ENCODE measurements at places on chromosomes 5 and 9.

GRCh38 chr9:107211284-107211923 is 71.7 kb upstream of the RAD23B start:
- DNase-seq, result no peak

DNA sequence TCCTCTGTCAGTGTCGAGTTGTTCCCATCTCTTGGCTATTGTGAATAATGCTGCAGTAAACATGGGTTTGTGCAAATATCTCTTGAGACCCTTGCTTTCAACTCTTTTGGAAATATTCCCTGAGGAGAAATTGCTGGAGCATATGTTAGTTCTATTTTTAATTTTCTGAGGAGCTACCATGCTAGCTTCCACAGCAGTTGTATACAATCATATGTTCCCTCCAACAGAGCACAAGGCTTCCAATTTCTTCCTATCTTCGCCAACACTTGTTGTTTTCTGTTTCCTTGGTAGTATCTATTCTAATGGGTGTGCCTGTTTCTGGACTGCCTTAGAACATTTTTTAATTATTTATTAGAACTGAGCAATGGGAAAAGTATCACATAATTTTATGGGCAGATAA is 23.6 kb upstream of the SHB start:
- DNase-seq, result no peak

GRCh38 chr9:126613651-126614050 is at the start of gene LMX1B:
Gene LMX1B (plus strand): TSS chr9:126613928. CDS start chr9:126614450, 522 bp downstream.
- DNase-seq, result peak; percentile 81

DNA sequence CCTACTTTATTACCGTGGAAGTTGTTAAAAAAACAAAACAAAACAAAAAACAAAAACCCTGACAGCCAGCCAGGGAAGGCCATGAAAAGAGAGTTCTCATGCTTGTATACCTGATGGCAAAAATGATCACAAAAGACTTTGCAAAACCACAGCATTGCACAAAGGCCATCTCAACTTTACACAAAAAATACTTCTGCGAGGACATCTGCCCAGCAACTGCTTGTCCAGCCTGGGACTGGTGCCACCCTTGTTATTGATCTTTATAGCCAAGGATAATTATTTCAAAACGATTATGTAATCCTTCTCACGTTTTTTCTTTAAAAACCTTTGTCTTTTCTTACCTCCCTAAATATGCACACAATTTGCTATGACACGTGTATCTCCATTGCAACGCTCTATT is 42.2 kb upstream of the SLC28A3 start:
- no peak for DNase-seq

- DNase-seq, result no peak
Measured at GRCh38 chr5:150377964-150378694, 20.6 kb downstream of the TCOF1 start.

- no peak for DNase-seq
Measured at GRCh38 chr9:89153232-89154017, 25.2 kb downstream of the SHC3 start.

GRCh38 chr9:117644932-117645636 is 59.1 kb upstream of the TLR4 start:
- DNase-seq, result no peak

- DNase-seq, result no peak
Measured at GRCh38 chr9:38026021-38026809, 42.8 kb downstream of the SHB start.

DNA sequence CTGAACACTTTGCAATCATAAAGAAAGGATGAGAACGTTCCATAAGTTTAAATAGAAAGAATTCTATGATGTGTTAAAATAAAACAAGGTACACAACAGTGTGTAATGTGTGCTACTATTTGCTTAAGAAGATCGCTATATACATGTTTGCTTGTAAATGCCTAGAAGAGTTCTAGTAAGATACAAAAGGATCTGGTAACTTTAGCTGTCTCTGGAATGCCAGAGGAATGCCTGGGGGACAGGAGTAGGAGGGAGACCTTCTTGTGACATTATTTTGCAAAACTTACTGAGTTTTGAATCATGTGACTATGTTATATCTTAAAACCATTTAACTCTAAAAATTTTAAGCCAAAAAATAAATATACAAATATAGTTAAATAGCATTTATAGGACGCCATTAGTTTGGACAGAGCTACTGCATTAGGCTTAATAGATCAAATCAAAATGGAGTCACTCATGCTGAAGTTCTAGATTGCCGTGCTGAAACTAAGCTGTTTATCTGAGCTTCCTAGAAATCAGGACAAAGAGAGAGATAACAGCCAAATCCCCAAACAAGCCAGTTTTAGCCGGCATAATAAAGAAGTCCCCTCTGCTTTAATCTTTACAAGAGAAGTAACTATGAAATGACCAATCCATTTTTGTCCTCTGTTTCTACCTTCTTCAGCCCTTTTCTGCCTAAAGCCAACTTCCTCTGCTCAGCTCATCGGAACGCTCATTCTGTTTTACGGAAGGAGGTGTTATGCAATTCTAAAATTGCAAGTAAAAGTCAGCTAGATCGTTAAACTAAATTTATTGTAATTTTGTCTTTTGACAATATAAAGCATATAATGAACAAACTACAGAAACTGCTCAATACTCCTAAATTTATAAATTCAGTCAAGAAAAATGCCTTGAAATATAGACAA is 44.8 kb downstream of the LIX1 start:
- no peak for DNase-seq

- DNase-seq, result no peak
Measured at GRCh38 chr5:167406513-167406912, 884.9 kb upstream of the WWC1 start.

GRCh38 chr5:34804913-34805312 is 34.1 kb upstream of the TTC23L start:
- no peak for DNase-seq

- DNase-seq, result no peak
Measured at GRCh38 chr9:7375013-7375511, 424.5 kb downstream of the DMAC1 start.

DNA sequence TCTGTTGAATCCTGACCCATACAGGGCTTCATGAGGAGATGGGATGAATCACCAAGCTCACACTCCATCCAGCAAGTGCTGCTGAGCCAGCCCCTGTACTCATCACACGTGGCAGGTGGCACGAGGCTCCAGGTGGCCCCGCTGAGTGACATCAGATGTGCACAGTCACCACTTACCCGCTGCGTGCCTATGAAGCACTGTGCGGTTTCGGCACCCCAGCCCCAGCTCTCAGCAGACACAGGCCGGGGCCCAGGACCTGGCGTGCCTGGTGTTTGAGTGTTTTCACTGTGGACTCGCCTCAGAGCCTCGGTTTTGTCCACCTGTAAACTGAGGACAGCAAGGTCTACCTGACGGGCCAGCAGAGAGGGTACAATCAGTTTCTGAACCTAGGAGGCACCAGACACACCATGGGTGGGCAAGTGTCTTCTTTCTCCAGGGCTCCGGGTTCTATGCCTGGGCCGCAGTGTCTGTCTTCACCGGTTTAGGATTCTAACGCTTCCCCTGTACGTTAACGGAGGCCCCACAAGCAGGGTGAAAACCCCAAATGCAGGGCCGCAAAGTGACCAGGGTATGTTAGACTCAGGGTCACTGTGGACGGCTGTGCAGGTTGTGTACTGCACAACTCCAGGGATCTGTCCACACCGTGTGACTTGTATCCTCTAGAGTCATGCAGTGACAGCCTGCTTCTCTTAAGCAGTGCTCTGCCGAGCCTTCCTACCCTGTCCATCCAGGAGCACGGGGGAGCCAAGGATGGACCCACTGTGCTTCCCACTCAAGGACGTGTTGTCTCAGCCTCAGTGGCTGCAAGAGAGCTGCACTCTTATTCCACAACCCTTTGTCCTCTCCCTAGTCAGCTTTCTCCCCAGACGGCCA is 44.3 kb upstream of the COL5A1 start:
- no peak for DNase-seq

DNA sequence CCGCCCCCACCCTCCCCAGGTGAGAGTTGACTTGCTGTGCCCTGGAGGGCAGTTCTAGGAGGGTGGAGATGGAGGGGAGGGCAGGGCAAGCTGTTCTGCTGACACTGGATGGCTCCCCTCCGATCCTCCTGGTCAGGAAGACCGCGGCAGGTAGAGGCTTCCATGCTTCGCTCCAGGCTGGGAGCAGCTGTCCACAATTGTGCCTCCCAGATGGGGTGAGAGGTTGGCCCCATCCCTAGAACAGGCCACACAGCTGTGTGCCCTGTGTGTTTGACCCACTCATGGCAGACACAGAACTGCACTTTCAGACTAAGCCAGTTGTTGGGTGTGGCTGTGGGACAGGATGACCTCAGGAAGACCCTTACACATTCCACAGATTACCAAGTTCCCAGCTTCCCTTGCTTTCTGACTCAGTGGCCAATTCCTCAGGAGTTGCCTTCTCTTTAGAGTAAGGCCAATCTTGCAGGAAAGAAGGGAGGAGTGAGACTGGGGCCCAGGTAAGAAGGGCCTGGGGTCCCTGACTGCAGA is 72.1 kb upstream of the HSPA9 start:
- no peak for DNase-seq

GRCh38 chr5:43227655-43228054 is 35.6 kb downstream of the NIM1K start:
- DNase-seq, result peak; percentile 44

DNA sequence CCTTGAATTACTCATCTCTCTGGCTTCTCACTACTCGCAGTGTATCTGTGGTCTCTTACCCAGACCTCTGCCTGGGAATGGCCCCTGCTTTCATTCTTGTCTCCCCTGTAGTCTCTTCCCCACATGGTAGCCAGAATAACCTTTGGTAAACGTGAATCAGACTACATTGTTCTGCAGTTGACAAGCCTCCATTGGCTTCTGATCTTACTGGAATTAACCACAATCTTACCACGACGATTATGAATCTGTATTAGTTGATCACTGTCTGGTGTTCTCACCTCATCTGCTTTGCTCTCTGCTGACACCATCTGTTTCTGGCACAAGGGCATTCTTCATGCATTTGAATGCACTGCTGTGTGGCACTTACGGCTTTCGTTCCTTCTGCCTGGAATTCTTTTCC is 781.2 kb downstream of the MTRR start:
- DNase-seq, result no peak

- no peak for DNase-seq
Measured at GRCh38 chr9:124218438-124218982, 39.2 kb upstream of the NEK6 start.

- DNase-seq, result no peak
Measured at GRCh38 chr5:113804264-113804663, 290.8 kb downstream of the YTHDC2 start.

GRCh38 chr5:57007344-57007743 is 55.4 kb upstream of the MIER3 start:
- DNase-seq, result no peak

GRCh38 chr9:34501372-34501771 is 21.4 kb downstream of the ENHO start:
- no peak for DNase-seq

- no peak for DNase-seq
Measured at GRCh38 chr5:73981704-73982103, 355.7 kb downstream of the ARHGEF28 start.

- no peak for DNase-seq
Measured at GRCh38 chr9:135973277-135974219, 12.4 kb upstream of the UBAC1 start.

DNA sequence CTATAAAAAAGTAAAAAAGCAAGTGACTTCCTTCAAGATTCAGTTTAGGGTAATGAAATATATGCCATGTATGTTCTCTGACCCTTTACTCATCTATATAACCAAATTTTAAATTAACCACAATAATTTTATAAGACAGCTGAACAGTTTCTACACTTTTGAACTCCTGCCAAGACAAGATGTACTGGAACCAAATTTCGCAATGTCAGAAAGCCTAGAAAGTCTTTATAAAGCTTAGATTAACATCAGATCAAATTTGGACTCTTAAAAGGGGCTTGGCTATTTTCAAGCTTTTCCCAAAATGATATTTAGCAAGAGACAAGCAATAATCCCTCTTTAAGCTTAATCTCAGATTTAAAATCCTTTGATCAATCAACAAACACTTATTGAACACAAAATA is 362.6 kb downstream of the PTPRD start:
- DNase-seq, result no peak

GRCh38 chr9:133683586-133684120 is 47.5 kb downstream of the DBH start:
- DNase-seq, result no peak

- DNase-seq, result no peak
Measured at GRCh38 chr9:70962761-70963440, 158.5 kb downstream of the TRPM3 start.

DNA sequence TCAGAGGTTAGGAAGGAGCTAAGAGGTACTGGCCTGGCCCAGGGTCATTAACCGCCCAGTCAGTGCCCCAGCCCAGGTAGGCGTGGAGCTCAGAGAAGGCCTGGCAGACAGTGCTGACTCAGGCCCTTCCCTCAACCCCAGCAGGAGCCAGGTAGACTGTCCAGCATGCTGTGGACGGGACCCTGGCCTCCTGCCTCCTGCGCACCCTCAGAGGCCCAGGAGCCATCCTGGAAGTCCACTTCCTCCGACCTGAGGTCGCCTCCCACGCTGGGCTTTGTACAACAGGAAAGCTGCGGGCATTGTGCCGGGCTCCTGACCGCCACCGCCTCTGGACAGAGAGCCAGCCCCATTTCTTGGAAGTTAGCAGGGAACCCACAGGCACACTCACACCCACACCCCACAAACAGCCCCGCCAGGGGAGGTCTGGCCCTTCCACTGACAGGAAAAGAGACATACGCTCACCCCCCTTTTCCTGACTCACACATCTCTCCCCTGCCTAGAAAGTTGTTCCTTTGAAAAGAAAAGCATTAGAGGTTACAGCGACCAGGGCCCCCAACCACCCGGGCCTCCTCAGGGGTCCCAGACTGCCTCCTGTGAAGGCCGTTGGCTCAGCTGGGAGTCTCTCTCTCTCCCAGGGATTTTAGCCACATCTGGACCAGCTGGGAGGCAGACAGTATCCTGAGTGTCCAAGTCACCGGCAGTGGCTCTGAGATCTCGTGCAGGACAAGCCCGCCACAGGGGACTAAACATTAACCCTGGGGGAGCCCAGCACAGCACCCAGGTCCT is 7.7 kb downstream of the RALGDS start:
- DNase-seq, result no peak

- DNase-seq, result no peak
Measured at GRCh38 chr5:3030511-3031165, 279.2 kb upstream of the IRX2 start.

- peak; percentile 29 for DNase-seq
Measured at GRCh38 chr9:5186416-5187169, 1.2 kb upstream of the INSL6 start.

- DNase-seq, result no peak
Measured at GRCh38 chr9:90821697-90822096, 20.1 kb downstream of the SYK start.

GRCh38 chr9:113545068-113545467 is 81.5 kb downstream of the RGS3 start:
- DNase-seq, result no peak

- no peak for DNase-seq
Measured at GRCh38 chr9:70121818-70122436, 78.3 kb downstream of the MAMDC2 start.

DNA sequence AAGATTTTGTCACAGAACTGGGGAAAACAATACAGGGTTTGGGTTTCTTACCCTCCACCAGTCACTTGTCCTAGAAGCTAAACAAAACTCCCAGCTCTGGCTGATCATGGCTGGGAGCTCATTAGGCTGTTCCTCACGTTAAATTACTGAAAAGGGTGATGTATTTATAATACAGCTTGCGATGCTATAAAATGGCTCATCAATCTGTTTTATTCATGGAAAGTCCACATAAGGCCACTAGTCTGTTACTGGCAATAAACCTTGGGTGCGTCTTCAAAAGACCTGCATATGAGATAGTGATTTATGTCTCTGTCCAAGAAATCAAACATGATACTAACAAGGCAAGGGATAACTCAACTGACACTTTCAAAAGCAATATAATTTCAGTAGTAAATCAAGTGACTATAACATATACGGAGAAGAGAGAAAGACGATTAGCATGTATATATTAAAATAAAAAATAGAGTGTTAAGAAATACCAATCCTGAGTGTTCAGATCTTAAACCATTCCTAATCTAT is 219.0 kb downstream of the BNC2 start:
- no peak for DNase-seq

All from HuH-7.5 (cell line).